Diencephalon (tissue), 1 donor: ENCODE measurements at places on chromosomes 4 and X. TPM values are rescaled to one million over a fixed set of nuclear protein-coding genes. Genes with fewer than 3 reads are reported as not detected.

Gene PRDM8
- 5.3 TPM for total RNA-seq

Gene VCX3A
- not detected for total RNA-seq

Gene GATA1
- not detected for total RNA-seq

Gene INTU
- 34.1 TPM for total RNA-seq

Gene TSPAN5
- total RNA-seq: 45.4 TPM

Gene CNKSR2
- 54.7 TPM for total RNA-seq

Gene NXF2B
- total RNA-seq: 0.23 TPM
